ENCODE measurements at places on chromosomes 12 and 14. TPM values are rescaled to one million over a fixed set of nuclear protein-coding genes. Genes with fewer than 3 reads are reported as not detected.

The HNRNPA1 gene
- polyA plus RNA-seq = 4,465 TPM

The SLC35F4 gene
- polyA plus RNA-seq = 3.1 TPM

DNA sequence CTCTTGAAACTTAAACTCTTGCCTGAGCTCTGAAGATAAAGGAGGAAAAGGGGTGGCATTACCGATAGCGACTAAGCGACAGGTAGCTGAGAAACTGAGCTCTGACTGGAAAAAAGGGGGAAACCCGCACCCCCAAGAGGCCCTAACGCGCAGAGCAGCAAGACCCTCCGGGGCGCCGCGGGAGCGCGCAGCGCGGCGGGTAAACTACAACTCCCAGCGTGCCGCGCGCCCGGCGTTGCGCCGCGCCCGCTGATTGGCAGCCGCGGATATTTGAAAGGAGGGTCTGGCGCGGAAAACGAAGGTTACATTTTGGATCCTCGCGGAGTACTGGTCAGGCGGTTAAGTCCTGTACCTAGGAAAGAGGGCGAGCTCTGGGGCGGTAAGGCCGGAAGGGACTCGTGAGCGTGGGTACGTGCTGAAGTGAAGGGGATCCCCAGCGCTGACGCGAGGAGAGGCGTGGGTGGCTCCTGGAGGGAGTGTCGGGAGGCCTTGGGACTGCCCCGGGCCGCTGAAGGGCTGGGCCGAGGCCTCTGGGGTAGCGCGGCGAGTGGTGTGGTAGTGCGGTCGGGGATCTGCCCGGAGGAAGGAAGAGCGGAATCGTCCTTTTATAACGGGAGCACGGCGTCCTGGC is at the start of gene ESPL1:
Gene ESPL1 (plus strand): TSS at position 301 of the 631 bp plus-strand sequence. CDS start 468 bp downstream, outside the sequence.
- peak; percentile 78 for DNase-seq

- no peak for DNase-seq
Measured at GRCh38 chr12:108576660-108577234, 14.4 kb downstream of the ISCU start.

- DNase-seq = no peak
Measured at GRCh38 chr12:52313461-52313860, 7.7 kb downstream of the KRT83 start.
